Sigmoid colon (tissue), 7 donors: ENCODE measurements at places on chromosomes 11 and 22. TPM values are rescaled to one million over a fixed set of nuclear protein-coding genes. Genes with fewer than 3 reads are reported as not detected.

Gene KCTD14
- 2.8 TPM for total RNA-seq

Gene MS4A7
- total RNA-seq = 51.0 TPM

Gene APOBEC3A
- 0.36 TPM for total RNA-seq

Gene CDCA5
- total RNA-seq = not detected

Gene MMP8
- total RNA-seq = not detected

Gene ARHGAP32
- 18.1 TPM for total RNA-seq

Gene CASP1
- total RNA-seq = 9.2 TPM

- DNase-seq = no peak
- no peaks in the 10 kb centered on the region for H3K36me3 ChIP-seq
- H3K4me1 ChIP-seq = no peaks in the 10 kb centered on the region
Observed at GRCh38 chr11:13487661-13488030, 8.2 kb downstream of the PTH start.

DNA sequence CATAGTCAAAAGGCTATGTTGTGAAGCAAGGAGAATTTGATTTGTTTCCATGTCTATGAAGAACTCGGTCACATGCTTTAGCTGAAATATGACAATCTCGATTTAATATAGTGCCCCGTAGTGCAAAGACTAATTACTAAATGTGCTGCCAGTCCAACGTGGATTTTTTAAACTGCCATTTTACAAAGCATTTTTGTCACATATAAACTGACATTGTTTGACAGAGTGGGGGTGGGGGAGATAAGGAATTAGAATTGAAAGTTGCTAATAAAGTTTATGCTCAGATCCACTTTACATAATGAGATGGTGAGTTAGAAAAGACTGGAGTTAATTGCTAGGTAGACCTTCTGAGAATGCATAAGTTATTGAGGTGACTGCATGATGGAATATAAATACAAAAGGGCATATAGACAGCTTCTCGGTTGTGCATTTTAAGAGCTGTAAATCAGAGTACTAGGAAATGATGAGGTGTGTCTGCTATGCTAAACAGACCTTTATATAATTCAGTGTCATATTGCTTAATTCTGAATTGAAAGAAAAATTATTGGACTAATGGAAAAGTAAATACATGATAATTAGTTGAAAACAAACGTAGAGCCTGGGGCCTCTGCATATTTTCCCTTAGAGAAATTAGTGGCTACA lies 158.9 kb upstream of the MTNR1B start:
- H3K27ac ChIP-seq = no peak overlapping the region
- H3K4me3 ChIP-seq = no peak overlapping the region
- no peaks in the 10 kb centered on the region for H3K4me1 ChIP-seq
- no peak for DNase-seq
- no peaks in the 10 kb centered on the region for H3K27me3 ChIP-seq
- H3K36me3 ChIP-seq = no peaks in the 10 kb centered on the region

DNA sequence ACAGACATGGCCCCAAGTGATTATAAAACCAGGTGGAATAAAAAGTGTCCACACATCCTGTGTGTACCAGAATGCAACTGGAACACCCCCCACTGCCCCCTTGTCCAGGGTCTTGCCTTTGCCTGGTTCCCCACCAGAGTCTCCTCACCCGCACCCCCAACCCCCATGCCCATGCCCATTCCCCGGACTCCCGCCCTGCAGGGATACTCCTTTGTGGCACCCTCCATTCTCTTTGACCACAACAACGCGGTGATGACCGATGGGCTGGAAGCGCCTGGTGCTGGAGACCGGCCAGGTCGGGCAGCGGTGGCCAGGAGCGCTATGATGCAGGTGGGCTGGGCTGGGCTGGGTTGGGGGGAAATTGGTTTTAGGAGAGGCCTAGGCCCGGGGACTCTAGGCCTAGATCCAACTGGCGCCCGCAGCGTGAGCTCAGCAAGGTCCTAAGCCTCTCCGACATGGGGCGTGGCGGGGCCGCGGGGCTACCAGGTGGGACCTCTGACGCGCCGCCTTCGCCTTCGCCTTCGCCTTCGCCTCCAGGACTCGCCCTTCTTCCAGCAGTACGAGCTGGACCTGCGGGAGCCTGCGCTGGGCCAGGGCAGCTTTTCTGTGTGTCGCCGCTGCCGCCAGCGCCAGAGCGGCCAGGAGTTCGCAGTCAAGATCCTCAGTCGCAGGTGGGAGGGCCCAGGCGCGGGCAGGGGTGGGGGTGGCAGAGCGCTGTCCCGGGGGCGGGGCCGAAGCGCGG lies 9.1 kb downstream of the RPS6KA4 start:
- no peaks in the 10 kb centered on the region for H3K4me1 ChIP-seq
- DNase-seq = no peak
- H3K4me3 ChIP-seq = no peak overlapping the region

GRCh38 chr11:78763664-78764063 lies 189.0 kb upstream of the NARS2 start:
- H3K36me3 ChIP-seq = no peaks in the 10 kb centered on the region
- no peaks in the 10 kb centered on the region for H3K27me3 ChIP-seq
- no peak overlapping the region for H3K27ac ChIP-seq
- peaks cover 4% of the 10 kb centered on the region for H3K4me1 ChIP-seq
- no peak for DNase-seq

DNA sequence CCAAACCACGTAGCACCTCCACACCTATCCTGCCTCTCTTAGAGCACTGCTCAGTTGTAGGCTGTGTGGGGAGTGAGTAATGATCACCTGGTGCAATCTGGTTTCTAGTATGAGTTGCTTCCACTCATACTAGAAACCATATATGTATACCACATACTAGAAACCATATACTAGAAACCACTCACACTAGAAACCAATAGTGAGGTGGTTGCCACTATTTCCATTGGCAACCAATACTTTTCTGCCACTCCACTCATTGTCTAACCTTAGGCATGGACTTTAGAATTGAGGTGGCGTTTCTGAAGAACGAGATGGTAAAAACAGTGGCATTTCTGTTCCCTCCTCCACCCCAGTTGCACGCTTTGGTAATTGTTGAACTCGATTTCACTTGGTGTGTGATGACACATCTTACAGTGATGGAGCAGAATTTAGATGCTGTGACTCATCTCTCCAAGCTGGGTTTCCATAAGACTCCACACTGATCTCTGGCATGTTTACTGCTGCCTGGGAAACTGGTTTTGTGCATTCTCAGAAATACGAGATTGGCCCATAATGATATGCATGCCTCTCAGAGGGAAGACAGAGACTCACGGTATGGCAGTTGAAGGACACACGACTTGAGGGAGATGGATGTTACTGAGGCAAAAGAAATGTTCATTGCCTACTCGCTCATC lies 82.9 kb downstream of the KIRREL3 start:
- no peaks in the 10 kb centered on the region for H3K36me3 ChIP-seq
- H3K4me3 ChIP-seq = no peak overlapping the region
- H3K27ac ChIP-seq = no peak overlapping the region
- H3K27me3 ChIP-seq = no peaks in the 10 kb centered on the region
- DNase-seq = no peak

- no peaks in the 10 kb centered on the region for H3K4me1 ChIP-seq
- H3K4me3 ChIP-seq = no peak within 1 kb of the TSS
- no peaks in the 10 kb centered on the region for H3K36me3 ChIP-seq
- DNase-seq = peak; percentile 55
- no peak within 1 kb of the TSS for H3K27ac ChIP-seq
Observed at GRCh38 chr22:50012211-50013181, at the start of gene IL17REL. Gene IL17REL (minus strand): TSS chr22:50012765. CDS start chr22:50012646, 119 bp downstream.

DNA sequence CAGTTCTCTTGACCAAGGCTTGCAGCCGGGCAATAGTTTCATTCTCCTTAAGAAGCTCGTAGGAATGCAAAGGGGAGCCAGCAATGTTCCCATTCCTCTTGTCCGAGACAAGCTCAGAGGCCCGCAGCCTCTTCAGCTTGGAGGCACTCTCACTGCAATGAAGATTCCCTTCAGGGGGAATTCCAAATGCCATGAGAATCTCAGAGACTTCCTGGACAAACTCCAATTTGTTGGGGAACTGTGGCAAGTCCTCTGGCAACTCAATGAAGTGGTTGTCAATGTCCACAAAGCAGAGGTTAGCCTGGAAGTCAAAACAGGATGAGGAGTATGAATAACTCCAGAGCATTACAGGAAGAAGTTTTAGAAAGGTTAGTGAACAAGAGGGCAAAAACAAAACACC lies 84.4 kb downstream of the DENND5A start:
- no peaks in the 10 kb centered on the region for H3K27me3 ChIP-seq
- H3K4me1 ChIP-seq = peaks cover 10% of the 10 kb centered on the region
- H3K4me3 ChIP-seq = no peak overlapping the region
- H3K36me3 ChIP-seq = peaks cover 47% of the 10 kb centered on the region
- DNase-seq = no peak

DNA sequence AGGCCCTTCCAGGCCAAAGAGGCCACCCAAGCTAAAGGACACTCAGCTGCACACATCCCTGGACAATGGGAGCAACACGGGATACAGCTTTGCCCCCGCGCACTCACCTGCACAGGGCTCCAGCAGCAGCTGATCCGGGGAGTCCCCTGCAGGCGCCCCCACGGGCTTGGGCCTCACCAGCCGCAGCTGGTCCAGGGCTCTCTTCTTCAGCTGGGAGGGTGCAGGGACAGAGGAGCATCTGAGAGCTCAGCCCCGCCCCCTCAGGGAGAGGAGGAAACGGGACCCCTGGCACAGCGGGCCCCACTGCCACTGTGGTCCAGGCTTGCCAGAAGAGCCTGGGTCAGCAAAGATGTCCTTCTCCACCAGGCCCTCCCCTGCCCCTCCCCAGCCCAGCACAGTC lies 7.8 kb upstream of the MFNG start:
- DNase-seq = no peak
- H3K36me3 ChIP-seq = no peaks in the 10 kb centered on the region
- H3K4me3 ChIP-seq = no peak overlapping the region
- H3K27ac ChIP-seq = no peak overlapping the region
- peaks cover 10% of the 10 kb centered on the region for H3K27me3 ChIP-seq

DNA sequence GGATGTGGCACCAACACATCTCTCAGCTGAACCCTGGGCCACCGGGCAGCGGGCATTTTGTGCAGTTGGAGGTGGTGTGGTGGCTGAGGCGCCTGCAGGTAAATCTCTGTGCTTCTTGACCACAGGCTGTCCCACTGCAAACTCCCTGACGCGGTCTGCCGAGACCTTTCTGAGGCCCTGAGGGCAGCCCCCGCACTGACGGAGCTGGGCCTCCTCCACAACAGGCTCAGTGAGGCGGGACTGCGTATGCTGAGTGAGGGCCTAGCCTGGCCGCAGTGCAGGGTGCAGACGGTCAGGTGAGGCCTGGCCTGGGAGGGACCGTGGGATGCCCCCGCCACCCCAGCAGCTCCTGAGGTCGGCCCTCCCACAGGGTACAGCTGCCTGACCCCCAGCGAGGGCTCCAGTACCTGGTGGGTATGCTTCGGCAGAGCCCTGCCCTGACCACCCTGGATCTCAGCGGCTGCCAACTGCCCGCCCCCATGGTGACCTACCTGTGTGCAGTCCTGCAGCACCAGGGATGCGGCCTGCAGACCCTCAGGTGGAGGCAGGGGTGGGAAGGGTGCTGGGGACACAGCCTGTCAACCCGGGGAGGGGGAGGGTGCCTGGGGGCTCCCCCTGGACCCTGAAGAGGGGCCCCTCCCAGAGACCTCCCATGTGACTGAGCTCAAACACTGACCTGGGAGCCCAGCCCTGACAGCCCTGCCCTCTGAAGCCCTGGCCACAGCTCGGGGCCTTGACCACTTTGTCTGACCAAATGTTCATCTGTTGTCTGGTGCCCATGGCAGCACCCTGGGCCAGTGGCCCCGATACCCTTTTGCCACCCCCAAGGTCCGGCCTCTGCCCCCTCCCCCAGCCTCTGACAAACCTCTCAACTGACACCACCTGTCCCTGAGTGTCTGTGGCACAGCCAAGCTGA lies 4.6 kb upstream of the PGGHG start:
- no peaks in the 10 kb centered on the region for H3K36me3 ChIP-seq
- H3K4me1 ChIP-seq = peaks cover 36% of the 10 kb centered on the region
- H3K27me3 ChIP-seq = peaks cover 83% of the 10 kb centered on the region
- no peak overlapping the region for H3K27ac ChIP-seq
- H3K4me3 ChIP-seq = no peak overlapping the region

DNA sequence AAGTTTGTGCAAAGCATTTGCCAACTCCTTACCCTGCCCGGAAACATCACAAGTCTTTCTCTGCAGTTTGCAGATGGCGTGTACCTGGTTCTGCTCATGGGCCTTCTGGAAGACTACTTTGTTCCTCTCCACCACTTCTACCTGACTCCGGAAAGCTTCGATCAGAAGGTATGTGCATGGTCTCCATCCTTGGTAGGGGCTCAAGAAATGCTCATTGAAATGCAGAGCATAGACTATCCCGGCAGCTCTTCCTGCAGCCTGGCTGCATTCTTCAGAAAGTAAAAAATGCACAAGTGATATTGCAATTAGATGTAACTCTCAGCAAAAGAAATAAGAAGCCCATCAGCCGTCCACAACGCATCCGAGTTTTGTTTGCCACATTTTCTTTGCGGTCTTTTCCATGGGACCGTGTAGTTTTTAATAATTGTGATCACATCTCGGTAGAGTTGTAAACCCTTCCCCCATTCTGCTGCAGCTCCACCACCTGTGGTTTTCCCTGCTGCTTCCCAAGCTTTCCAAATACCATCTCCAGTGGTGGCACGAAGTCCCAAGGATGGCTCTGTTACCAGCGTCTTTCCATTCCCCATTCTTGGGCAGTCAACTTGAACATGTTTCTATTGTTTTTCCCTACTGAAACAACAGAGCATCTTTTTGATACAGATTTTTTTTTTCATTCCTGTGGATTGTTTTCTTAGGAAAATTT lies 22.7 kb upstream of the PARVG start:
- peak overlapping the region; percentile 80 for H3K27ac ChIP-seq
- no peaks in the 10 kb centered on the region for H3K36me3 ChIP-seq
- peaks cover 33% of the 10 kb centered on the region for H3K4me1 ChIP-seq
- no peak for DNase-seq

- no peak overlapping the region for H3K4me3 ChIP-seq
- H3K36me3 ChIP-seq = no peaks in the 10 kb centered on the region
- H3K4me1 ChIP-seq = peaks cover 12% of the 10 kb centered on the region
- no peaks in the 10 kb centered on the region for H3K27me3 ChIP-seq
Observed at GRCh38 chr11:111702623-111703022, 63.6 kb downstream of the PPP2R1B start.

DNA sequence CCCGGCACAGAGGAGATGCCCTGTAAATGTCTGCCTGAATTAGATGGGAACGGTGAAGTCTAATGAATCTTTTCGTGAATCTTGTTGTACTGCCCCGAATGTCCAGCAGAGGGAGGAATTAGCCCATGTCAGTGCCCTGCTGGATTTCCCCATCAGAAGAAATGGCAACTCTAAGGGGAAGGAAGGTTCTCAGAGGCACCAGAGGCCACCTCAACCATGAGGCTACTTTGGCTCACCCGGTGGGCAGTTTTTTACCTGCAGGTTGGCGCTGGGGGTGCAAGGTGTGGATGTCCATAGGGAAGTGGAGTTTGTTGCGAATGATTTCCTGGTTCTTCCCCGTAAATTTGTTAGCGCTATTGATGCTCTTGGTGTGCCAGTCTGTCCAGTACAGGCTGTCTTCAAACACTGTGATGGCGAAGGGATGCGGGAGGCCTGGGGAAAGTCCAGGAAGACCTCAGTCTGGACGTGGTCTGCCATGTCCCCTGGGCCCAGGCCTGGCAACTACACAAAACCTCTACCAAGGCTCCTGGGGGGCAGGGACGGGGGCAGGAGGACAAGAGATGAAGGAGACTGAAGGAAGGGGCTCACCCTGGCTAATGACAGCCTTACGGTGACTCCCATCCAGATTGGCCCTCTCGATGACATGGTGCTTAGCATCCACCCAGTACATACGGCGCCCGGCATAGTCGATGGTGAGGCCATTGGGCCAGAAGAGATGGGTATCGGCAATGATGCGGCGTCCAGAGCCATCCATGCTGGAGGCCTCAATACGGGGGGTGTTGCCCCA lies 28.5 kb downstream of the LRP4 start:
- no peaks in the 10 kb centered on the region for H3K27me3 ChIP-seq
- no peak overlapping the region for H3K27ac ChIP-seq
- no peaks in the 10 kb centered on the region for H3K4me1 ChIP-seq
- peak; percentile 81 for DNase-seq
- no peaks in the 10 kb centered on the region for H3K36me3 ChIP-seq

GRCh38 chr11:28529540-28530410 lies 421.6 kb downstream of the METTL15 start:
- no peaks in the 10 kb centered on the region for H3K4me1 ChIP-seq
- H3K4me3 ChIP-seq = no peak overlapping the region
